Diencephalon (tissue), 1 donor: ENCODE measurements at places on chromosomes 4 and X. TPM values are rescaled to one million over a fixed set of nuclear protein-coding genes. Genes with fewer than 3 reads are reported as not detected.

The FAT1 gene
- 132 TPM for total RNA-seq

The CENPVL1 gene
- total RNA-seq, result 6.7 TPM

The CCNG2 gene
- total RNA-seq, result 58.6 TPM

The CXCL3 gene
- 1.2 TPM for total RNA-seq

The UGT8 gene
- 15.0 TPM for total RNA-seq

The APBB2 gene
- 107 TPM for total RNA-seq

The PRKX gene
- total RNA-seq, result 14.1 TPM

The ENPEP gene
- total RNA-seq, result 3.0 TPM

The F11 gene
- not detected for total RNA-seq

The TBC1D8B gene
- 0.92 TPM for total RNA-seq

The RAI2 gene
- 2.8 TPM for total RNA-seq

The TCEAL5 gene
- total RNA-seq, result 13.6 TPM

The RGN gene
- total RNA-seq, result 5.8 TPM

The PNMA5 gene
- 9.7 TPM for total RNA-seq

The PABPC1L2A gene
- 3.0 TPM for total RNA-seq

The CCKAR gene
- total RNA-seq, result 4.6 TPM

The ACTRT1 gene
- total RNA-seq, result not detected

The MAD2L1 gene
- total RNA-seq, result 9.7 TPM

The ZCCHC18 gene
- total RNA-seq, result 15.5 TPM

The CCSER1 gene
- total RNA-seq, result 155 TPM
